Calu3 (cell line): ENCODE measurements at places on chromosomes 4 and X. TPM values are rescaled to one million over a fixed set of nuclear protein-coding genes. Genes with fewer than 3 reads are reported as not detected.

GUCY1A1 gene
- total RNA-seq, result 19.0 and 23.6 TPM in 2 replicates

DCHS2 gene
- 0.07 TPM in 2 replicates for total RNA-seq

GRCh38 chrX:10569946-10570345 lies 50.4 kb downstream of the MID1 start:
- H3K27ac ChIP-seq, result peak overlapping the region; percentile 48
- no peak for DNase-seq
- peaks cover 22% of the 10 kb centered on the region for H3K36me3 ChIP-seq
- no peaks in the 10 kb centered on the region for H3K27me3 ChIP-seq

SSX4B gene
- not detected in 2 replicates for total RNA-seq

GRCh38 chrX:10944136-10944885 lies 166.8 kb upstream of the HCCS start:
- H3K4me1 ChIP-seq, result peaks cover 8% of the 10 kb centered on the region
- H3K27ac ChIP-seq, result no peak overlapping the region
- no peaks in the 10 kb centered on the region for H3K36me3 ChIP-seq
- no peaks in the 10 kb centered on the region for H3K27me3 ChIP-seq
- no peak for DNase-seq

- no peak overlapping the region for H3K4me3 ChIP-seq
- H3K27ac ChIP-seq, result no peak overlapping the region
- H3K4me1 ChIP-seq, result peaks cover 37% of the 10 kb centered on the region
- H3K36me3 ChIP-seq, result no peaks in the 10 kb centered on the region
- DNase-seq, result no peak
- H3K27me3 ChIP-seq, result no peaks in the 10 kb centered on the region
Measured at GRCh38 chr4:183288955-183289354, 31.1 kb downstream of the CLDN22 start.

GRCh38 chr4:160824481-160824880 lies 1339.3 kb downstream of the FSTL5 start:
- DNase-seq, result no peak
- peaks cover 22% of the 10 kb centered on the region for H3K36me3 ChIP-seq
- peak overlapping the region; percentile 100 for H3K27ac ChIP-seq
- H3K4me3 ChIP-seq, result peak overlapping the region; percentile 84
- H3K4me1 ChIP-seq, result peaks cover 35% of the 10 kb centered on the region
- H3K27me3 ChIP-seq, result no peaks in the 10 kb centered on the region

GPR173 gene
- total RNA-seq, result 0.68 and 0.78 TPM in 2 replicates

PLS3 gene
- 169 and 174 TPM in 2 replicates for total RNA-seq

GRCh38 chr4:175143116-175143515 lies 225.0 kb downstream of the ADAM29 start:
- no peaks in the 10 kb centered on the region for H3K4me1 ChIP-seq
- no peak overlapping the region for H3K27ac ChIP-seq
- no peaks in the 10 kb centered on the region for H3K27me3 ChIP-seq
- H3K4me3 ChIP-seq, result no peak overlapping the region
- H3K36me3 ChIP-seq, result no peaks in the 10 kb centered on the region

AFM gene
- total RNA-seq, result not detected in 2 replicates

ADRA2C gene
- total RNA-seq, result 2.4 and 3.4 TPM in 2 replicates

UNC5C gene
- total RNA-seq, result not detected in 2 replicates

AMTN gene
- total RNA-seq, result not detected in 2 replicates

- no peak overlapping the region for H3K4me3 ChIP-seq
- DNase-seq, result no peak
- H3K4me1 ChIP-seq, result no peaks in the 10 kb centered on the region
- H3K36me3 ChIP-seq, result no peaks in the 10 kb centered on the region
Measured at GRCh38 chr4:180913750-180914149, 1329.5 kb upstream of the TENM3 start.

STK32B gene
- not detected in 2 replicates for total RNA-seq

- H3K36me3 ChIP-seq, result no peaks in the 10 kb centered on the region
- no peak for DNase-seq
- no peak overlapping the region for H3K4me3 ChIP-seq
- no peaks in the 10 kb centered on the region for H3K4me1 ChIP-seq
Measured at GRCh38 chr4:114980932-114981708, 132.3 kb downstream of the NDST4 start.

DNA sequence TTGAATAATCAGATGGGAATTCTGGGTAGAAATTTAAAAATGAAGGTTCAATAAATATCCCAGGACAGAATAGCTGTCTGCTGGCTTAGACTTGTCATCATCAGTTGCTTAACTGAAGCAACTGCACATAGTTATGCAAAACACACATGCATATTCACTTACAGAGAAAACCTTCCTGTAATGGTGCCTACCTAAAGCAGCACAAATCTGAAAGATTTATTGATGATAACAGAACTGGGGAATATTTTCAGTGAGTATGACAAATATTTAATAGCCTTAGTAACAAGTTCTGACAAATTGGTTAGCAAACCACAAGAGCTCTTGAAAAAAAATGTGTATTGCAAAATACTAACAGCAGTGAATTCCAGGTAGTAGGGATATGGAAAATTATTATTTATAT lies 606.8 kb upstream of the BOD1L1 start:
- no peak for DNase-seq
- no peak overlapping the region for H3K4me3 ChIP-seq
- H3K4me1 ChIP-seq, result no peaks in the 10 kb centered on the region
- no peaks in the 10 kb centered on the region for H3K36me3 ChIP-seq
- no peaks in the 10 kb centered on the region for H3K27me3 ChIP-seq

FGB gene
- total RNA-seq, result 0.38 and 0.59 TPM in 2 replicates

GRCh38 chr4:143292858-143293257 lies 43.8 kb upstream of the GAB1 start:
- no peaks in the 10 kb centered on the region for H3K27me3 ChIP-seq
- no peaks in the 10 kb centered on the region for H3K36me3 ChIP-seq
- H3K4me1 ChIP-seq, result no peaks in the 10 kb centered on the region

DNA sequence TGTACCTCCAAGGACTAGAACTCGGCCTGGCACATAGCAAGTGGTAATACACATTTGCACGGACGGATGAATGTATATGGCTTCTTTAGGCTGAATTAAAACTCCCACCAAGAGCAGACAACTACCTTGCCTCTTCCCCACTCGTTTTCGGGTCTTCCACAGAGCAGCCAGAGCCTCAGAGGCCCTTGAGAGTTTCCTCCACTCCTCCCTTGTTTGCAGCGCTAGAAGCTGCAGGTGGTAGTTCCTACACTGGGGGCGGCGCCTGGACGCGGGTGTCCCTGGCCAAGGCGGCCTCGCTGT lies 10.2 kb upstream of the INTU start:
- H3K4me1 ChIP-seq, result no peaks in the 10 kb centered on the region
- no peak for DNase-seq
- peaks cover 16% of the 10 kb centered on the region for H3K27me3 ChIP-seq
- no peaks in the 10 kb centered on the region for H3K36me3 ChIP-seq
- no peak overlapping the region for H3K27ac ChIP-seq

DNA sequence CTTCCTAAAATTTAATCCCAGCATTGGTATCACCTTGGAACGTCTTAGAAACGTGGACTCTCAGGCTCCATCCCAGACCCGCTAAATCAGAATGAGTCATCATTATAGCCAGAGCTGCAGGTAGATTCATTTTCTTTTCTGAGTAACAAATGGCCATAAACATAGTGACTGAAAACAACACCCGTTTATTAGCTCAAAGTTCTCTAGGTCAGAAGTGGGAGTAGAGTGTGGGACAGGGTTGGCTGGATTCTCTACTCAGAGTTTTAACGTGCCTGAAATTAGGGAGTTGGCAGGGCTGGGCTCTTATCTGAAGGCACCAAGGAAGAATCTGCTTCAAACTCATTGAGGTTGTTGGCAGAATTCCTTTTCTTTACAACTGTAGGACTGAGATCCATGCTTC lies 101.8 kb upstream of the C1QTNF7 start:
- DNase-seq, result no peak
- H3K36me3 ChIP-seq, result no peaks in the 10 kb centered on the region
- H3K27me3 ChIP-seq, result peaks cover 25% of the 10 kb centered on the region

DNA sequence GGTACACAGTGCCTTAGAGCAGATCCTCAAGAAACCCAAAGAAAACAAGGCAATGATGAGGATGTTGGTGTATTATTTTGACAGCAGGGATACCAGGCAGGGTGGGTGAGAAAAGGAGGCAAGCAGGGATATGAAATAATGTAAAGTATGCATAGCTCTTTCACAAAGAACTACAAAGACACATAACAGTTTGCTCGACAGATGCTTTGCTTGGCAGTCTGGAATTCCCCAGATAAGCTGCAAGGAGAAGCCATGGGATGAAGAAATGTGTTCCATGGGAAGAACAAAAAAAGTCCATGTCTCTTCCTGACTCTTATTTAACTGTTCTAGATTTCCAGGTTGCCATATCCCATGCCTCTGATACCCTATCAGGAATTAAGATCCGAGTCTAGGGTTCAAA lies 75.4 kb downstream of the FAM13A start:
- DNase-seq, result no peak
- H3K27ac ChIP-seq, result no peak overlapping the region
- no peaks in the 10 kb centered on the region for H3K36me3 ChIP-seq
- H3K27me3 ChIP-seq, result no peaks in the 10 kb centered on the region
- no peak overlapping the region for H3K4me3 ChIP-seq

GRCh38 chr4:25860586-25861279 lies 2.1 kb downstream of the SEL1L3 start:
- peak overlapping the region; percentile 89 for H3K27ac ChIP-seq
- H3K4me1 ChIP-seq, result peaks cover 67% of the 10 kb centered on the region

GRCh38 chr4:128107766-128108165 lies 46.7 kb downstream of the LARP1B start:
- no peaks in the 10 kb centered on the region for H3K27me3 ChIP-seq
- DNase-seq, result no peak
- H3K4me3 ChIP-seq, result no peak overlapping the region
- H3K27ac ChIP-seq, result no peak overlapping the region
- no peaks in the 10 kb centered on the region for H3K36me3 ChIP-seq
- no peaks in the 10 kb centered on the region for H3K4me1 ChIP-seq

DNA sequence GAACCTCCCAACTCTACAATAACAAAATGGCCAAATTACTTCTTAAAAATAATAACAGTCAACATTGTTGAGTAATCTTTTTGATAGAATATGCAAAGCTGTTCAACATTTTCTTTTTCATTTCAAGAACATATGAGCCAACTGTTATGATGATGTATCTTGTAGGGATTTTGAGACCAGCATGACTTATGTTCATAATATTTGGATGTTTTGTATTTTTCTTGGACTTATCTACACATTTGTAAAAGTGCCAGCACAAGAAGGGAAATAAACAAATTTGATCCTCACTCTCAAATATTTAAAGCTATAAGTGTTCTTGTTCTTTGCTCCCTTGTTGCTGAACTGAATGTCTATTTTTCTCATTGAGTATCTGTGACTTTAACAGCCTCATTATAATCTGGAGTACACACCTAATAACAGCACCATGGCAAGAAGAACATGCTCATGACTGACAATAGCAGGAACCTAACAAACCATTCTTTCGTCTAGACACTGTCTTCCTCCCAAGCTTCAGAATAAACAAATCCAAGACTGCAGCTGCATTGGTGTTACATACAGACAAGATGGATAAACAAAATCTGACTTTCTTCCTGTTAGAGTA lies 1049.7 kb downstream of the FAT4 start:
- DNase-seq, result no peak
- H3K4me3 ChIP-seq, result no peak overlapping the region
- no peaks in the 10 kb centered on the region for H3K27me3 ChIP-seq
- no peaks in the 10 kb centered on the region for H3K36me3 ChIP-seq
- H3K4me1 ChIP-seq, result no peaks in the 10 kb centered on the region
- H3K27ac ChIP-seq, result no peak overlapping the region

DNA sequence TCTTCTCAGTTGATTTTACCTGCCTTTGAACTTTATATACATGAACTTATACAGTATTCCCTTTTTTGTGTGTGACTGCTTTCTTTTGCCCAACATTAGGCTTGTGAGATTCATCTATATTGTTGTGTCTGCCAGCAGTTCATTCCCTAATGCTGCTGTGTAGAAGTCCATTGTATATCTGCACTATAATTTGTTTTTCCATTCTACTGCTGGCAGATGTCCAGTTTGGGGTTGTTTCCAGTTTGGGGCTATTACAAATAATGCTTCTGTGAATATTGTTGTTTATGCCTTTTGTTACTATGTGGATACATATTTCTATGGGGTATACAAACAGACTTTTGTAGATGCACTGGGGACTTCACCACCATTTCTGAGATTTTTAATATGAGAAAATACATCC lies 268.4 kb downstream of the DCTD start:
- H3K4me3 ChIP-seq, result no peak overlapping the region
- no peak for DNase-seq
- H3K4me1 ChIP-seq, result no peaks in the 10 kb centered on the region
- H3K36me3 ChIP-seq, result peaks cover 5% of the 10 kb centered on the region
- H3K27ac ChIP-seq, result no peak overlapping the region

GRCh38 chr4:2648159-2648814 lies 107.8 kb downstream of the TNIP2 start:
- DNase-seq, result no peak
- no peaks in the 10 kb centered on the region for H3K4me1 ChIP-seq
- peaks cover 22% of the 10 kb centered on the region for H3K36me3 ChIP-seq
- no peaks in the 10 kb centered on the region for H3K27me3 ChIP-seq

MAGEB16 gene
- total RNA-seq, result not detected in 2 replicates

PNCK gene
- 1.1 TPM in 1 of 2 replicates, not detected in the other for total RNA-seq

- no peak overlapping the region for H3K27ac ChIP-seq
- no peaks in the 10 kb centered on the region for H3K27me3 ChIP-seq
- no peak for DNase-seq
- no peaks in the 10 kb centered on the region for H3K4me1 ChIP-seq
- H3K4me3 ChIP-seq, result no peak overlapping the region
Measured at GRCh38 chr4:165016971-165017370, 14.8 kb upstream of the TRIM60 start.

- DNase-seq, result no peak
- no peaks in the 10 kb centered on the region for H3K36me3 ChIP-seq
- H3K4me1 ChIP-seq, result peaks cover 13% of the 10 kb centered on the region
- no peak overlapping the region for H3K27ac ChIP-seq
Measured at GRCh38 chr4:52842792-52843191, 19.3 kb upstream of the RASL11B start.

NPY2R gene
- not detected in 2 replicates for total RNA-seq

CSN1S1 gene
- total RNA-seq, result not detected in 2 replicates

GRCh38 chrX:104098151-104098808 lies 14.0 kb upstream of the ZCCHC18 start:
- peaks cover 64% of the 10 kb centered on the region for H3K27me3 ChIP-seq
- no peak overlapping the region for H3K4me3 ChIP-seq
- peak; percentile 52 for DNase-seq
- H3K36me3 ChIP-seq, result no peaks in the 10 kb centered on the region

SLC2A9 gene
- total RNA-seq, result 1.4 and 1.8 TPM in 2 replicates

DNA sequence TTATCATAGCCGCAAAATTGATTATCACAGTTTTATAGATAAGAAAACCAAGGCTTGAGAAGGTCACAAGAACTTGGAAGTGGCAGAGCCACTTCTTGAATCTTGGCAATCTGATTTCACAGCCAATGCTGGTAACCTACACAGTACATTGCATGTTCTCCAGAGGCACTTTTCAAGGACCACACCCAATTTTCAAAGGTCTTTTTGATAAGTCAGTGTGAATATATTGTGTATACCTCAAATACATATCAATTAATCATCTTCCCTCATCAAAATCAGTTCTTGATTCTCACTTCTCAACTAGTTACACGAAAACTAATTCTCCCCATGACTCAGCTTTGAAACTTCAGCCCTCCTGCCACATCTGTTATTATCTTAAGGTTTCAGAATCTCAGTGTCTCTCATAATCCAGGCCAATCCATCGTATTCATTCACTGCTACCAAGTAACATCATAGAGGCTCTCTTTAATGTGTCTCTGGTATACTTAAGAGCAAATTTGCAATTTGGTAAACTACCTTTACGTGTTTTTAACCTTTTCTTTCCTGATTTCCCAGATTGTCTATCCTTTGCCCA lies 16.8 kb downstream of the CAMK2D start:
- no peaks in the 10 kb centered on the region for H3K36me3 ChIP-seq
- no peak for DNase-seq
- H3K4me3 ChIP-seq, result no peak overlapping the region
- H3K27me3 ChIP-seq, result no peaks in the 10 kb centered on the region
- no peaks in the 10 kb centered on the region for H3K4me1 ChIP-seq

USP53 gene
- total RNA-seq, result 29.2 and 31.0 TPM in 2 replicates

GRCh38 chrX:139639253-139639652 lies 68.7 kb downstream of the MCF2 start:
- H3K27me3 ChIP-seq, result no peaks in the 10 kb centered on the region
- H3K4me1 ChIP-seq, result no peaks in the 10 kb centered on the region
- no peak overlapping the region for H3K27ac ChIP-seq
- H3K4me3 ChIP-seq, result no peak overlapping the region
